ENCODE measurements at places on chromosomes 11 and 22.

DNA sequence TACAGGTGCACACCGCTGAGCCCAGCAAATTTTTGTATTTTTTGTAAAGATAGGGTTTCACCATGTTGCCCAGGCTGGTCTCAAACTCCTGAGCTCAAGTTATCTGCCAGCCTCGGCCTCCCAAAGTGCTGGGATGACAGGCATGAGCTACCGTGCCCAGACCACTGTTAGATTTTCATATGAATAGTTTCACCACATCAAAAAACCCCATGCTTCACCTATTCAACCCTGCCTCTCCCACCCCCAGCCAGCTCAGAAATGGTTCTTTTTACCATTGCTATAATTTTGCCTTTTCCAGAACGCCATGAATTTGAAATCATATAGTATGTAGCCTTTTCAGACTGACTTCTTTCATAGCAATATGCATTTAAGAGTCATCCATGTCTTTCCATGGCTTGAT, 37.9 kb downstream of the CDPF1 start:
- no peak for DNase-seq

GRCh38 chr22:28594797-28595462, 84.7 kb downstream of the TTC28 start:
- peak; percentile 59 for DNase-seq

GRCh38 chr22:42269432-42270175, 849 bp downstream of the TCF20 start:
- no peak for DNase-seq

DNA sequence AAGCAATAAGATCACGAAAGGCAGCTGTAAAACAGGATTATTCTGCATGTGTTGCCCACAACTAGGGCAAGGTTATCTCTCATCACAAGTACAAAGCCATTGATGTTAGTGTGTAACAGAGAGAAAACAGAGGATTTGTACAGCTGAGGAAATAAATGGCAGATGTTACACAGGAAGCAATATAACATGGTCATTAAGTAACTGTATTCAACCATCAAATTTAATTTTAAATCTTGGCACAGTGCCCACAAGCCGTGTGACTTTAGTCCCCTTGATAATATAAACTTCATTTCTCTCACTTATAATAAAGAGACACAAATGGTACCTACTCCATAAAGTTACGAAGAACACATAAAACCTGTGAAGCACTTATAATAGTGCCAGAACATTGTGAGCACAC, 17.3 kb downstream of the OR51E2 start:
- no peak for DNase-seq

- no peak for DNase-seq
Observed at GRCh38 chr11:63907063-63907462, 9.9 kb downstream of the RCOR2 start.

DNA sequence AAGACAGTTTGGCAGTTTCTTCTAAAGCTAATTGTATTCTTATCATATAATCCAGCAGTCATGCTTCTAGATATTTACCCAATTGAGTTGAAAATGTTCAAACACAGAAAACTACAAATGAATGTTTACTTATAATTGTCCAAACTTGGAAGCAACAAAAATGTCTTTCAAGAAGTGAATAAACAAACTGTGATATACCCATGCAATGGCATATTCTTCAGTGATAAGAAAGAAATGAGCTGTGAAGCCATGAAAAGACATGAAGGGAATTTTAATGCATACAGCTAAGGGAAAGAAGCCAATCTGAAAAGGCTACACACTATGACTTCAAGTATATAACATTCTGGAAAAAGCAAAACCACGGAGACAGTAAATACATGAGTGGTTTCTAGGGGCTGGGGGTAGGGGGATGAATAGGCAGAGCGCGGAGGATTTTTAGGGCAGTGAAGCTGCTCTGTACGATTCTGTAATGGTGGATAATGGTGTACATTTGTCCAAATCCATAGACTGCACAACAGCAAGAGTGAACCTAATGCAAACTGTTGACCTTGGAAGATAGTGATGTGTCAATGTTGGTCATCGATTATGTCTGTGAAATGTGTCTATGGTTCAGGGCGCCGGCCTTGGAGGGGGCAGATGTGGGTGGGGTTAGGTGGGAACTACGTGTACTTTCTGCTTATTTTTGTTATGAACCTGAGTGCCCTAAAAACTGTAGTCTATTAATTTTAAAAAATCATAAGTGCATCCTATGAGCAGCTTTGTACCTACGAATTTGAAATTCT, 424.9 kb downstream of the TBC1D22A start:
- no peak for DNase-seq

GRCh38 chr22:47150426-47150825, 388.0 kb downstream of the TBC1D22A start:
- DNase-seq: no peak

DNA sequence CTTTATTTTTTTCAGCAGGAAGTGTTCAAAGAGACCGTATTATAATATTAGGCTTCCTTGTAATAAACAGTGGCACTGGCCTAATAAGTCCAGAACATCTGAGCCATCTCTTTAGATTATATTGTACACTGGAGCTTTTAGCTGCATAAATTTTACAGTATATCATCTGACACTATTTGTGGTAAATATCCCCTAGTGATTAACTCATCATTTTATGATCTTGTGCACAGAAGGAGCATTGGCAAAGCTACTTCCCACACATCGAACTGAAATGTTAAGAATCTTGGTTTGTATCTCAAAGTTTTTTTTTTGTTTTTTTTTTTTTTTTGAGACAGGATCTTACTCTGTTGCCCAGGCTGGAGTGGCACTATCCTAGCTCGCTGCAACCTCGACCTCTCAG, 162.7 kb downstream of the HIPK3 start:
- no peak for DNase-seq

DNA sequence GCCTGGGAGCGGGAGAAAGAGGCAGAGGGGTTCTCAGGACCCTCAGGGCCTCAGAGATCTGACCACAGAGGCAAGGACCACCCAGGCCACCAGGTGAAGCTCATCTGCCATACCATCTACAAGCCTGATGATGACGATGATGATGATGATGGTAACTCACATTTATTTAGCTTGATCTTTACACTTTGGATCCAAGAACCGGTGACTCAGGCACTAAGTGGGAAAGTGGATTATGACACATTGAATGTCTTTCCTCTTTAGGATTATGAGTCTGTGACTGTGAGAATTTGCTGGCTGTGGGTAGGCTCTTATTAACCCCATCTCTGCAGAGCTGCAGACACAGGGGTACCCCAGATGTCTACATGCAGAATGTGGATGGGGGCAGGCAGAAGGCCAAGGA, 110.3 kb downstream of the DSCAML1 start:
- no peak for DNase-seq

GRCh38 chr11:75487365-75487764, 38.4 kb downstream of the GDPD5 start:
- DNase-seq: no peak

DNA sequence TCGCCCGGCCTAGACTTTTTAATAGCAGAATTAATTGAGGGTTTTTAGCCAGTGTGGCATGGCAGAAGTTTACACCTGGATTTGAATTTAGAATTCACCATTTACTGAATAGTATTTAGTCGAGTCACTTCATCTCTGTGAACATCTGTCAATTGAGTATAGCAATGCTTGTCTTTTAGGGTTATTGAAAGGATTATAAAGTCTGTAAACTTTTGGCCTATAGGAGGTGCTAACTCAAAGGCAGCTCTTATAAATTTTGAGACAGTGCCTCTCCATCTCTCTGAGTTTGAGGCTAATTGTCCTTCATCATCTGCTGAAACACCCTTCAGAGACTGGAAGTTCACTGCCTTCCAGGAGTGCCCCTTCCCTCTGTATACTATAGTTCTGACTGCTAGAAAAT, 205.0 kb downstream of the NELL1 start:
- no peak for DNase-seq

- DNase-seq: no peak
Observed at GRCh38 chr11:12206529-12206928, 96.1 kb downstream of the MICAL2 start.

GRCh38 chr11:72239849-72240460, 4.0 kb downstream of the PHOX2A start:
- DNase-seq: no peak

DNA sequence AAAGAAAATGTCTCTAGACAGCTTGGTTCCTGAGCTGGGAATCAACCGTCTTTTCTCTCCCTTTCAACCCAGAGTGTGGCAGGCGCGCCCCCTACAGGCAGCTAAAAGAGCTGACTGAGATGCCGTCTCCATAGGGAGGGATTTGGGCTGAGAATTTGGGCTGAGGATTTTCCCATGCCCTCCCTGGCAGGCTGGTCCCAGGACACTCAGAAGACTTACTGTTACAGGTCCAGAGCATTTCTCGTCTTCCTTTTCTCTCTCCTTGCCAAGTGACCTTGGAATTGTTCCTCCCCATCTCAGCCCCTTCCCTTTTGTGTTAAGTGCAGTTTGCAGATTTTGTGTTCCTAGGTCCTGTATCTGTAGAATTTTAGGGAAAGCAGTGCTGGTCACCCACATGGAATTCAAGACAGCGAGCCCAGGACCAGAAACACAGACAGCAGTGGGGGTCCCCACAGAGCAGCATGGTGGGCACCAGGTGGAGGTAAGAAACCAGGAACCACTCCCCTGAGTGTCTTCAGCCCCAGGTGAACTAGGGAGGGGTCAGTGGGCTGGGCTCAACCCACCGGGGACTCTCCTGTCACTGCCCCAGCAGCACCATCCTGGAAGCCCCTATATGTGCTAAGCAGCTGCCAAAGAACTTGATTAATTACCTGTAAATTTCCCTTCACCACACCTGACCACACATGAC, 9.9 kb upstream of the IGLL5 start:
- no peak for DNase-seq

- no peak for DNase-seq
Observed at GRCh38 chr22:50309601-50309991, 2.1 kb upstream of the PLXNB2 start.

DNA sequence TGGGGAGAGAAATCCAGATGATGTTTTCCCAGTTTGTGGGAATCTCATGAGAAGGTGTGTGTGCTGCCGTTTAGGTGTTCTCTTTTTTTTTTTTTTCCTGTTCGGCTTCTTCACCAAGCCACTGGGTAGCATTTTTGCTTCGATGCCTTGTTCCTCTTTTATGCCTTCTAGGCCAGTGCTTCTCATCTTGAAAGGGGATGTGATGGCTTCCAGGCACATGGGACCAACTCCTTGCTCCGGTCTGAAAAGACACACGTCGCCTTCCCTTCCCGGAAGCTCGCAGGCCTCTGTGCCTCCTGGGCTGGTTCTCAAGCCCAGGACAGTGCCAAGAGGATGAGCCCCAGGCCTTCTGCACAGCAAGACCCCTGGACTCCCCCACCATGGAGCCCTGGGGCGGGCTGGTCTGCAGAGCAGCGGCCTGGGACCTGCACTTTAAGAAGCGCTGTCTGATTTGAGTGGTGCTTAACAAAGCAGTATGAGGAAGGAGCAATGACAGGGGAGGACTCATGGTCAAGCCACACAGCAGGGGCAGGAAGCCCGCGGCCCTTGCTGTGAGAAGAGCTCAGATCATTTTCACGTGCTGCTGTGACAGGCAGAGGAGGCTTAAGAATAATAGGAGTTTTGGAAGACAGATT, 158.8 kb downstream of the MPPED1 start:
- no peak for DNase-seq

DNA sequence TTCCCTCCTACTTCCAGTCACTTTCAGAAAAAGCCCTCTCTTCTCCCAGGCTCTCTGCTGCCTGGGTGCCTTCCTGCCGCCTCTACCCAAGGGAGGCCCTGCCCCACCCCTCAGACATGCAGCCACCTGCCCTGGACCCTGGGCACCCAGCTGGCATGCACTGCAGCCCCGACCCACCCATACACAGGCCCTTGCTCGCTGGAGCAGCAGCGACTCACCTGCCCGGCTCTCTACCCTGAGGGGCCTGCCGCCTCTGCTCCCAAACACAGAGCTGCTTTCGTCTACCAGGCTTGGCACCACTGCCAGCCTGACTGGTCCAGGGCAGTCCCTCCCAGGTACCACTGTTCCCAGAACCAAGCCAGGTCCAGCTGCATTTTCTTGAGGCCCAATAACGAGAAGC, 1.2 kb upstream of the TSSK2 start:
- DNase-seq: no peak

- DNase-seq: no peak
Observed at GRCh38 chr11:123594188-123594901, 60.1 kb downstream of the SCN3B start.

- DNase-seq: no peak
Observed at GRCh38 chr22:19902245-19902715, 39.3 kb upstream of the COMT start.

DNA sequence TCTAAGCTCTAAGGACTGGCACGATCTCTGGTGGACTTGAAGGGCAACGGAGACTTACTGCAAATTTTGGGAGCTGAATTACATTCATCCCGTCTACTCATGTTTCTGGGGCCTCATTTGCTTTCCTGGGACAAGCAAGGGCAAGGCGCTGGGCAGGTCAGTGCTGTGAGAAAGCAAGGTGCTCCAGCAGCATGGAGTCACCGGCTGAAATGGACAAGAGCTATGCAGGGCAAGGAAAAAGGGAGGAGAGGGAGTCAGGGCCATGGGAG, 25.6 kb downstream of the FLI1 start:
- no peak for DNase-seq

- no peak for DNase-seq
Observed at GRCh38 chr22:49861642-49862495, 8.2 kb downstream of the ZBED4 start.

DNA sequence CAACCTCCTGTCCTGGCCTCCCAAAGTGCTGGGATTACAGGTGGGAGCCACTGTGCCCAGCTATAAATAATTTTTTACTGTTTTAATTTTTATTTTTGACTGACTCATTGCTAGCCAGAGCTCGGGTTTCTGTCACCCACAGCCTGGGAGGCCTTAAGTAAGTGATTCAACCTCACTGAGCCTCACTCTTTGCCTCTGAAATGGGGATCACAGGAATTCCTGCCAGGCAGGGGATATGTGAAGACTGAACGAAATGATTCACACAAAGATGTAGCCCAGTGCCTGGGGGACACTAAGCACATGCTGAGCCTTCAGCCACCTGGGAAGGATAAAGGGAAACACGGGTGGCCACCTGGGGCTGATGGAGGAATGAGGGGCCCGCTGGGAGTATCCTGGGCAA, 3.8 kb upstream of the LRRC74B start:
- DNase-seq: no peak

Data from astrocyte of the cerebellum (primary cell).